NCI-H1930 (cell line): ENCODE measurements at places on chromosomes 7 and 10.

- DNase-seq: no peak
Observed at GRCh38 chr10:118955531-118955930, 74.0 kb upstream of the NANOS1 start.

GRCh38 chr7:96589038-96589437, 120.6 kb downstream of the SEM1 start:
- DNase-seq: peak; percentile 86

- DNase-seq: no peak
Observed at GRCh38 chr10:106872176-106872575, 292.3 kb downstream of the SORCS1 start.

GRCh38 chr7:129923709-129924108, 29.1 kb downstream of the UBE2H start:
- no peak for DNase-seq

DNA sequence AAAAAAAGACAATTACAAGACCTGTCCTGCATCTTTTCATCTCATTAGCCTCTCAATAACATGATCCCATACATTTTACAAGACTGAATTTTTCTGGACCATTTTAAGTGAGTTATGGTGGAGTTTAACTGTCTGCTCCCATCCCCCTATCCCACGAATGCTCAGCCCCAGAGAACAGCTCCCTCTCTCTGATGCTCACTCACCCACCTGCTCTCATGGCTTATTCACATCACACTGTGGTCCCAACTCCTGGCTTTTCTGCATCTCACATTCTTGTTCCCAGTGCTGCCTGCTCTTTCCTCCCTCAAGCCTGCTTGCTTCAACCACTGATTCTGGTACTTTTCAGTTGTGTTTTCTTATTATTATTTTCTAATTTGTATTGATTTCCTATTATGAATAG, 20.4 kb upstream of the CCSER2 start:
- DNase-seq: no peak

- DNase-seq: no peak
Observed at GRCh38 chr10:83373671-83374070, 765.6 kb upstream of the GHITM start.

DNA sequence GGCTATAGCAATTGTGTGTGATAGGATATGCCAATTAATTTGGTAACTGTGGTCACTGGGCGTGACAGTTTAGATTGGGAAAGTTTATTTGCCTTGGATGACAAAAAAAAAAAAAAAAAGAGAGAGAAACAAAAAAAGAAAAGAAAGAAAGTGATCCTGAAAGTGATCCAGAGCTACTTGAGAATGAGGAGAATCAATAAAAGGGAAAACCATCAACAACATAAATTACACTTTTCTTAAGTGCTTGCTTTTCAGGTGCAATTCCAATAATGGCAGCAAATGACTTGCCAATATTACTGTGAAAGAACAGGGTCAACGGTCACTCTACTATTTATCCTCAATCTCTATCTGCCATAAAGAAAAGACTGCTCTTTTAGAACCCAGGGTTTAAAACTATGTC, 191.8 kb upstream of the SEMA3C start:
- DNase-seq: no peak

DNA sequence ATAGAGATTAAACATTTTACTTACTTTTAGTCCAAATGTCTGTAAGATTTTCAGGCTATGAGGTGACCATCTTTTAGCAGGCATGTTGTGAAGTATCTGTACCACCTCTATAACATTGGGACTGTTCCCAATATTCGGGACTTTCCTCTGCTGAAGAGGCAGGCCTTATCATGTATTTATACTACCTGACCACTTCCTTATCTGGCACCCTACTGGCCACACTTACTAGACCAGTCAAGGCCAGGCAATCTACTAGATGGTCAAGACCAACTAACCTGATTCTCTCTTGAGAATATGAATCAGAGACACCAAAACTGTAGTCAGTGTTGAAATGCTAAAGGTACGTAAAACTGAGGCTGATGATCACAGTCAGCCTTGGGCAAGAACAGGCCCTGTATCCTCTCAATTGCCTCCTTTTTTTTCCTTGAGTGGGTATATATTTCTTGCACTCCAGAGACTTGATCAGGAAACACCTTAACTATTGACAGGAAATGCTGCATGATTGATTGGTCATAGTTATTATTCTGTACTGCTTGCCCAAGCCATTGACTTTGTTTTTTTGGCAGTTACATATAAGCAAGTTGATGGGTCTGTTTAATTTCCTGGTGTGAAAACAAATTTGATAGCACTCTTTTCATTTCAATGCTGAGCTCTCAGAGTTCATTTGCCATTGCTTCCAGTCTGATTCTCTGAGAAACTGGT, 5.2 kb upstream of the PRKAR2B start:
- no peak for DNase-seq

DNA sequence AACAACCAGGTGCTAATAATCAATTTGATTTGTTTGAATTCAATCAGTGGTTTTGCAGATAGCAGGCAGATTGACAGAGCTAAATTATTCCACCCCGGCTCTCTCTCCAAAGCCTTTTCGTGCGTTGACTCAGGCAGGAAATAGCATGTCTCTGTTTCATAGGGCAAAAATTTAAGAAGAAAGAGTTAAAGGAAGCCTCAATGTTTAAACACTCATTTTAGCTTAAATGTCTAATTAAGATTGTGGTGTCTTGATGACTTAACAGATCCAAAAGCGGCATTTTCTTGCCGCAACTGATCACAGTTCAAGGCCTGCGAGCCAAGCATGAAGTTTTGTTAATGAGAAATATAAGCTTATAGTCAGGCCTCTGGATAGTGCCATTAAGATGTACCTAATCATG, 1051.1 kb upstream of the AUTS2 start:
- no peak for DNase-seq

DNA sequence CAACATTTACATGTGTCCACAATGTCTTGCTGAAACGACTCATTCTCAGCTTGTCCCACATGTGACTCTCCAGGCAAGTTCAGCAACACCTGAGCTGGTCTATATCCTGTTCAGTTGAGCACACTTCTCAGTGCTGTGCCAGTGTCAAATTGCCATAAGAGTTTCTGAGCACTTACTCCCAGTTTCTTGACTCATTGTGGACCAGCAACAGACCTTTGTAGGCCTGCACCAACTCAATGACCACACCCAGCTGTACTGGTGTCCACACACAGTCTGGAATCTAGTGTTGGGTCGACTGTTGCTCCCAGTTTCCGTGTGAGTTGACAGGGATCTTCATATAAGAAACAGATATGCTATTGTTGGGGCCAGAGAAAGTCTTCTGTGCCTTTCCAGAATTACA, 88.0 kb downstream of the PTPN20 start:
- no peak for DNase-seq

DNA sequence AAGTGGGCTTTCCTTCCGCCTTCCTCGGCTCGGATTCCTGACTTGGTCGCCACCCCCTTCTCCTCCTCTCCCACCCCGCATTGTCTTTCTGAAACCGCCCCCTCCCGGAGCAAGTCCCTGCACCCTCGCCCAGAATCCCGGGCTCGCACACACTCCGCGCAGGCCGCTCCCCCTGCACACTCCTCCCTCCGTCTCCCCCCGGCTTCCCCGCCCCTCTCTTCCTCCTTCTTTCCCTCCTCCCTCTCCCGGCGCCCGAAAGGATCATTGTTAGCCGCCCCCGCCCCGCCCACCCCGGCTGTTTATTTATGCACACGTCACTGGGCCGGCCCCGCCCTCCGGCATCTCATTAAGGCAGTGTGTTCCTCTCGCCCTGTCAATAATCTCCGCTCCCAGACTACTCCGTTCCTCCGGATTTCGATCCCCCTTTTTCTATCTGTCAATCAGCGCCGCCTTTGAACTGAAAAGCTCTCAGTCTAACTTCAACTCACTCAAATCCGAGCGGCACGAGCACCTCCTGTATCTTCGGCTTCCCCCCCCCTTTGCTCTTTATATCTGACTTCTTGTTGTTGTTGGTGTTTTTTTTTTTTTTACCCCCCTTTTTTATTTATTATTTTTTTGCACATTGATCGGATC, at the start of gene TCF7L2:
TCF7L2 (plus strand) TSS at position 373 of the 633 bp plus-strand sequence. CDS start 510 bp downstream, outside the sequence.
- DNase-seq: peak; percentile 73

GRCh38 chr7:5797716-5798115, 16.3 kb upstream of the RNF216 start:
- DNase-seq: no peak

GRCh38 chr7:127766831-127767459, 115.0 kb downstream of the SND1 start:
- DNase-seq: no peak

DNA sequence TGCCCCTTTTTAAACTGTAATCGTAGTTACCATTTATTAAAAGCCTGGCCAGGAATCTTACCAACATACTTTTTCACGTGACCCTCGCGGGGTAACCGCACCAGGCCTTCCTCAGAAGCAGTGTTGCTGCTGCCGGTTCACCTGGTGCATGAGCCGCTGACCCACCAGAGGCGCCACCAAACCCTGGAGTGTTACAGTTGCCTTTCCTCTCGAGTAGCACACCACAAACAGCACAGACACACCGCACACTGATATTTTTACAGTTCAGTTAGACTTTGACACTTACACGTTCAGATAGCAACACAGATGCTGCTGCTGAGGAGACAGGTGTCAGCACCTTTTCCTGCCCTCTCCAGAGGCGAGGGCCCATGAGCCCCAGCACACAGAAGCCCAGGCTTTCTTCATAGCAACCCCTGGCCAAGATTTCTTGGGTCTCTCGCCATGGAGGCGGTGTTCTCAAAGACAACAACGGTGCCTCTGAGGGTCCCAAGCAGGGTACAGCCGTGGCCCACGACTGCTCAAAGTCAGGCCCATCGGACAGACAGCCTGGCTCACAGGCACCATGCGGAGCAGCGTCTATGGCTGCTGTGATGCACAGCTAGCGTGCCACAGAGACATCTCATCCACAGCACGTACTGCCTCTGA, 123.1 kb downstream of the DIP2C start:
- no peak for DNase-seq

DNA sequence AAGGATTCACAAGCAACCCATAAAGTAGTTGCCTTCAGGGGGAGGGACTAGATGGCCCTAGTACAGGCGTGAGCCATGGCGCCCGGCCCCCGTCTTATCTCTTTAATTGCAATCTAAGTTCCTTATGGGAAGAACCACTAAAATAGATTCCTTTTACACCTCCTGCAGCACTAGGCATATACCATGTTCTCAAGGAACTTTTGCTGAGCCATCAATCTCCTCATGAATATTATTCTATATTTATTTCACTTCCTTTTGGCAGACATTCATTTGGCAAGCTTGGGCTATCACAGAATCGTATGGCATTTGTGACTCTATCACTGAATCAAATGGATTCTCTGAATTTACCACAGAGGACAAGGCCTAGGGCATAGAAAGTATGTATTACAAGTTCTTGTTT, 14.8 kb upstream of the DNAJC12 start:
- no peak for DNase-seq

DNA sequence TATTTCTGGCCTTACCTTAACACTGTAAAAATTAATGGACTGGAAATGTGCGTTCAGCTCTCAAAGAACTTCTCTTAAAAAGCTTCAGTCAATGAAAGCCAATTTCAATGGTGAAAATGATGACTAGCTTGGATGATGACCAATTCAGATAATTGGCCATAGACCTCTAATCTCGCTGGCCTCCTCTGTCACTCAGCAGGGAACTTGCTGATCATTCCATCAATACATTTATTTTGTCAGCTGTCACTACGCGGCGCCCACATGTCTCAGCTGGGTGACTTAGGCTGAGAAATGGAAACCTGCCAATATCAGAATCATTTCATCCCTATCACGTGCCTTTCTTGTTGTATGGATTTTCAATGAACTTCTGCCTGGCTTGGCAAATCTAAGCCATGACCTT, 673.0 kb upstream of the AUTS2 start:
- peak; percentile 61 for DNase-seq

DNA sequence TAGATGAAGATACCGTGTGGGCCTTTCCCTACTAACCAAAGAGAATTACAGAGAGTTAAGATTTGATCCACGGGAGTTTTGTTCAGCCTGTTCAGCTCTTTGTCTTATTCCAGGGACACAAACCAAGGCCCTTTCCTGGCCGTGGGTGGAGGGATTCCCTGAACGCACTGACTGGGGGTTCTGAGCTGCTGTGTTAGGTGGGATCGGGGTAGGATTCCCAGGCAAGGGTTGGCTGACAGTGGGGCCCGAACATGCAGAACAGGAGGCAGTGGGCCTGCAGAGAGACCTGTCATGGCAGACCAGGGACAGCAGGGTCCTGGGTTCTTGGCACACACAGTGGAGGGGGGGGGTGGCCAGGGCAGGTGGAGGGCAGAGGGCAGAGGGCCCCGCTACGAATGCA, 89.5 kb upstream of the MKI67 start:
- no peak for DNase-seq

GRCh38 chr7:46774515-46774914, 807.4 kb downstream of the TNS3 start:
- no peak for DNase-seq

- no peak for DNase-seq
Observed at GRCh38 chr10:61981460-61981859, 80.0 kb downstream of the ARID5B start.

GRCh38 chr10:34280599-34281374, 534.3 kb downstream of the PARD3 start:
- DNase-seq: no peak

DNA sequence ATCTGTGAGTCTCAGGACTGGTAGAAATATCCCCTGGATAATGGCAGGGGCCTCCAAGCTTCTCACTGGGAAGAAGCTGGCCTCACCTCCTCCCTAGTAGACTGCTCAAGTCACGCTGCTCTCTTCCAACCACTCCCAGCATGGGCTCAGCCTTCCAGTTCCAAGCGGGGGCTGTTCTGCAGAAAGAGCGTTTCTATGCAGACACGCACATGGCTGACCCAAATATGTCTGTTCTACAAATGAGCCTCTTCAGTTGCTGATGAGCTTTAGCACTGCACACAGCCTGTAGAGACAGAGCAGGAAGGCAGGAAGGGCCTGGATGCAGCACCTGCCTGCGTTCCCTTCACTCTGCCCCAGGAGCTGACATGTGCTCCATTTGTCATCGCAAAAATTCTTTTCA, 523.9 kb upstream of the MGMT start:
- no peak for DNase-seq

GRCh38 chr10:112148331-112148730, 35.2 kb downstream of the GPAM start:
- no peak for DNase-seq

DNA sequence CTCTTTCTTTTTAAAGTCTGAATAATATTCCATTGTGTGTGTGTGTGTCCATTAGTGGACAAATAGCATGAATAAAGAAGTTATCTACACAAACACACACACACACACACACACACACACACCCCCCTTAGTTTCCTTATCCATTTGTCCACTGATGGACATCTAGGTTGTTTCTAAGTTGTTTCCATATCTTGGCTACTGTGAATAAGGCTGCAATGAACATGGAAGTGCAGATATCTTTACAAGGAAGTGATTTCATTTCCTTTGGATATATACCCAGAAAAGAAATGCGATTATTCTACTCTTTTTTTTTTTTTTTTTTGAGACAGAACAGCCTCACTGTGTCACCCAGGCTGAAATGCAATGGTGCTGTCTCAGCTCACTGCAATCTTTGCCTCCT, 113.5 kb downstream of the MBL2 start:
- DNase-seq: no peak

- DNase-seq: no peak
Observed at GRCh38 chr7:117134889-117135552, 181.7 kb downstream of the ST7 start.
